ENCODE measurements at places on chromosomes 12 and 14.
A peak's percentile ranks its signal among the peaks of the same experiment; 100 is the strongest.

DNA sequence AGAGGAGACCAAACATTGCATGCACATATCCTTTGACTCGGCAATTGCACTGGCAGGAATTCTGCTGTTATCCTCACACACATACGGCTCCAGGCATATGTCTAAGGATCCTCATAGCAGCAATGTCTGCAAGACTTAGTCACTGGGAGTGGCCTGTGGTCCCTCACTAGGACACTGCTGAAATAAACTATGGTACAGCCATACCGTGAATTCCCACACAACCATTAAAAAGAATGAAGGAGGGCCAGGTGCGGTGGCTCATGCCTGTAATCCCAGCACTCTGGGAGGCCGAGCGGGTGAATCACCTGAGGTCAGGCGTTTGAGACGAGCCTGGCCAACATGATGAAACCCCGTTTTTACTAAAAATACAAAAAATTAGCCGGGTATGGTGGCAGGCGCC, 105.1 kb downstream of the ZFP36L1 start:
- no peak for DNase-seq

DNA sequence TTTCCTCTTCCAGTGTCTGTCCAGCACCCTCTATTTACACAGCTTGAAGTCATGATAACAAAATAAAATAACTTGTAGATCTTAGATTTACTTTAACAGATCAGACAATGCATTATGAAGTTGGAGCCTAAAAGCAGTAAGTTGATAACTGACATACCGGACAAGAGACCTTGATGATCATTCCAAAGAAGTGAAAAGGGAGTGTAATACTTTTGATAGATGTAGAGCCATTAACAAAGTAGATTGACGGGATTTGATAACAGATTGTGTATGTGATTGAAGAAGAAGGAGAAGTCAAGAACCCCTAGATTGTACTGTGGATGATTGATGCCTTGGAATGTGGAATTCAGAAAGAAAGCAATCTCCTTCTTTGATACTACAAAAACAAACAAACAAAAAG, 403.8 kb upstream of the MGAT4C start:
- DNase-seq: no peak

- DNase-seq: peak; percentile 31
Observed at GRCh38 chr14:76919431-76920330, 93.5 kb downstream of the LRRC74A start.

GRCh38 chr12:15439459-15439858, 117.2 kb downstream of the PTPRO start:
- no peak for DNase-seq

DNA sequence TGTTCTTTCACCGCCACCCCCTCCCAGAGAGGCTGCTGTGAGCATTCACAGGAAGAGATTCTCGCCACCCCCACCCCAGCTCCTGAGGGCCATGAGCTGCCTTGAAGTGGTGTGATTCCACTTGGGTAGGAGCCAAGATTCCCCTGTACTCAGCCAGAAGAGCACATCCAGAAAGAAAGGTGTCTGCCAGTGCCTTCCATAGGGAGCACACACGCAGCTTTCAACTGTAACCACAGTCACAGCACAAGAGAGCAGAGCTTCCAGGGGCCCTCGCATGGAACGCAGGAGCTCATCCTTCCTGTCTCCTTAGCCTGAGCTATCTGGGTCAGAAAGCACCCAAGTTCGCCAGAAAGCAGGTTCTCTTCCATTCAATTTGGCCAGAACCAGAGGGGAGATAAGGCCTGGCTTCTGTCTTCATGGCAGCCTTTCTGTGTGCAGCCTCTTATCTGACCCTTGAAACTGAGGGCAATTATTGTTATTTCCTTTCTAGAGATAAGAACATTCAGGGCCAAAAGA, 66.6 kb upstream of the SCN8A start:
- DNase-seq: no peak

DNA sequence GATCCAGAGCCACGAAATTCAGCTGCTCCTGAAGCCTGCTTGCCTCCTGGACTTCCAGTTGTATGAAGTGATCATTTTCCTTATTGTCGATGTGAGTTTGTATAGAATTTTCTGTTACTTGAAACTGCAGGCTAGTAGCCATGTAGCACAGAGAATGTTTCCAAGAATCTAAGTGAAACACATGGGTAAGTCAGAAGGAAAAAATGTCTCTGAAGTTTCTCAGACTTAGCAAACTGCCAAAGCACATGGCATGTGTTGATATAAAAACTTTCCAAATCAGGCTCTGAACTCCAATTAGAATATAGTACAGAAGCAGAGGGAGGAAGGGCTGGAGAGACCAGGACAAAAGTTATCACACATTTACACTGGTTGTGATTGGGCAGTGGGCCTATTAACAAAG, 9.8 kb upstream of the PCNX1 start:
- DNase-seq: no peak

- DNase-seq: no peak
Observed at GRCh38 chr12:100967189-100967588, 172.6 kb downstream of the ANO4 start.

DNA sequence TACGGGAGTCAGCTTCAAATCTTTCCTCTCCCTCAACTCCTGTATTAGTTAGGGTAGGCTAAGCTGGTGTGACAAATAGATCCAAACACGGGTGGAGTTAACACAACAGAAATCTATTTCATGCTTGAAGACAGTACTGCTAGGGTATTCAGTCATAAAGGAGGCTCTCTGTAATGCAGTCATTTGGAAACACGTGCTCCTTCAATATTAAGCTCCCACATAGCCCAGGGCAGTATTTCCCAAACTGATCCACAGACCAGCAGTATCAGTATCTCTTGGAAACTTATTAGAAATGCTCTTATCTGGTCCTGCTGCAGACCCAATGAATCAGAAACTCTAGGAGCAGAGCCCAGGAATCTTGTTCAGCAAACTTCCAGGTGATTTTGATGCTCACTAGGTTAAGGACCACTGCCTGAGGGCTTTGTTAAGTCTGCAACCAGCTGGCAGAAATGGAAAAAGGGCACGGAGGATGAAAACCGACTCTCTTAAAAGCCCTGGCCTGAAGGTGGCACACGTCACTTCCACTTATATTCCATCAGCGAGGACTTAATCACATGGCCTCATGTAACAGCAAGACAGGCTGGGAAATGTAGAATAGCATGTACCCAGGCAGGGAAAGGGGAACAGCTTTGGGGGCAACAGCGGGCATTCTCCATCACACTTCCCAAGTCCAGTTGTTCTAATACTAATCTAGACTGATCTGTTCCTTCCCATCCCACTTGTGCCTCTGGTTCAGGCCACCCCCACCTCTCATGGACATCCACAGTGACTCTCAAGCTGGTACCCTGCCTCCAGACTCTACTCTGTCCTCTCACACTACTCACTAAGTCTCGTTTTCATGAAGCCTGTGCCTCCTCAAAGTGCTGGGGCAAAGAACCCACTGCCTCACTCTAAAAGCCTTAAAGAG, 38.2 kb upstream of the RIC8B start:
- no peak for DNase-seq

DNA sequence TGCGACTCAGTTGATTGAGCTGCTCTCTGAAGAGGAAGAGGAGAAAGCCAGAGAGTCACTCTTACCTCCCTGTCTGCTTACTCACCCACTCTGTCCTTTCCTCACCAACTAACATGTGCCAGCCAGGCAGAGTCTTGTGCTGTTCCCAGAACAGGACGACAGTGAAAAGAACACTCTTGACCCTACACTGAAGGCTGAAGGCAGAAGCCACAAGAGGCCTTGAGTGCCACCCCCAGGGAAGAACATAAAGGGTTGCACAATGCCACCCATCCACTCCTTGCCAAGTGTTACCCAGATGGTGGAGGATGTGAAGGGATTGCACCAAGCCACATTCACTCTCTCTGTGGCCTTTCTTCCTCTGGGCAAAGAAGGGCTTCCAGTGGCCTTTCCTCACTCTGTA, 12.8 kb downstream of the ABHD4 start:
- DNase-seq: no peak

GRCh38 chr14:54944737-54945391, 42.2 kb upstream of the GCH1 start:
- no peak for DNase-seq

GRCh38 chr14:66483322-66483721, 2.8 kb upstream of the CCDC196 start:
- DNase-seq: no peak

- no peak for DNase-seq
Observed at GRCh38 chr14:66295386-66295785, 190.8 kb upstream of the CCDC196 start.

DNA sequence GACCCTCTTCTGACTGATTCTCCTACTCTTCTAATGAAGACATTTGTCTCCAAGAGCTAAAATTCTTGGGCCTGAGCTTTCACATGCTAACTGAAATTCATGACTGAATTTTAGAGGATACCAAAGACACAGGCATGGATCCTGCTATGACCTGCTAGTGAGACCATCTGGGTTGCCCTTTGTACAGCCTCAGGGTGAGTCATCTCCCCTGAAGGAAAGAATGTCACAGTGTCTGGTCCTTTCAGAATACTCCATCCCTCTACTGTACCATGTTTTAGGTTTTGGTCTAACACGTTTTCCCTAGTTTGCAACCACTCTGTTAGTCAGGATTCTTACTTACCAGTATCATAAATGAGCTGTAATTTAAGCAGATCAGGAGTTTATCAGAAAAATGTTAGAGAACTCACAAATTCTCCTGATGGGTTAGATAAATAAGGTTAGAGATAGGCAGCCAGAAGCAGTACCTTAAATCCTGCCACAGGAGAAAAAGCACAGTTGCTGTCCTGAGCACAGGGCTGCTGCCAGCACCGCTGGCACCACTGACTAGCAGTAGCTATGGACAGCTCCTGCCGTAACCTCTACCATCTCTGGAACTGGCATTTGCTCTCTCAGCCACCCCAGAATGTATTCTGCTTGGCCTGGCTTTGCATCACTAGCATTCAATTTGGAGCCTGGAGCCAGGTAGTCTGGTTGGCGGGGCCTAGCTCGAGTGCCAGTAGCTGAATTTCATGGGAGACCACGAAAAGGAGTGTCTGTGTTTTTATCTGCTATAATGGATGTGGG, 127.6 kb downstream of the ANO6 start:
- DNase-seq: no peak

DNA sequence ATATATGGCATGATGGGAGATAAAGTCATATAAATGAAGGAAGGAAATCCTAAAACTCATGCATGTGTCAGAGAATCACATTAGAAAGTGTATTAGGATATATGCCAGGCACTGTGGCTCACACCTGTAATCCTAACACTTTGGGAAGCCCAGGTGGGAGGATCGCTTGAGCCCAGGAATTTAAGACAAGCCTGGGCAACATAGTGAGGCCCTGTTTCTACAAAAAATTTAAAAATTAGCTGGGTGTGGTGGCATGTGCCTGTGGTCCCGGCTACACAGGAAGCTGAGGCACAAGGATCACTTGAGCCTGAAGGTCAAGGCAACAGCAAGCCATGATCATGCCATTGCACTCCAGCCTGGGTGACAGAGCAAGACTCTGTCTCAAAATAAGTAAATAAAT, 130.3 kb upstream of the ARID2 start:
- no peak for DNase-seq

DNA sequence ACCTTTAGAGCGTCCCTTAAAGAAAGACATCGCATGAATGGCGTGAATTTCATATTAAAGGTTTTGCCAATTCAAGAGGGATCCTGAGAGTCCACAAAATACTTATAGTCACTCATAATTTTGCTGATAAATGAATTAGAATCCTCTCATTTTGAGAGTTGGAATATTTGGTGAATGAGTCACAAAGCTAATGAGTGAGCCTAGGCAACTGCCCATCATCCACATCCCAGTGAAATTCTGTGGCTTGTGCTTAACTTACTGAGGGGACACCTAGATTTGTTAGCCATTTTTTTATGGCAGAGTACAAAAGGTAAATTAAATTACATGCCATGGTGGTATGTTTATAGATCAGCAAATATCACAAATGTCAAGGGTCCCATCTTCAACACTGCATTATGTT, 12.7 kb upstream of the NOXRED1 start:
- no peak for DNase-seq

- DNase-seq: no peak
Observed at GRCh38 chr12:104747955-104748354, 210.1 kb downstream of the SLC41A2 start.

All from amygdala (tissue), 56 donors.